NCI-H1092 (cell line): ENCODE measurements at places on chromosomes 3 and 15.
A peak's percentile ranks its signal among the peaks of the same experiment; 100 is the strongest.

DNA sequence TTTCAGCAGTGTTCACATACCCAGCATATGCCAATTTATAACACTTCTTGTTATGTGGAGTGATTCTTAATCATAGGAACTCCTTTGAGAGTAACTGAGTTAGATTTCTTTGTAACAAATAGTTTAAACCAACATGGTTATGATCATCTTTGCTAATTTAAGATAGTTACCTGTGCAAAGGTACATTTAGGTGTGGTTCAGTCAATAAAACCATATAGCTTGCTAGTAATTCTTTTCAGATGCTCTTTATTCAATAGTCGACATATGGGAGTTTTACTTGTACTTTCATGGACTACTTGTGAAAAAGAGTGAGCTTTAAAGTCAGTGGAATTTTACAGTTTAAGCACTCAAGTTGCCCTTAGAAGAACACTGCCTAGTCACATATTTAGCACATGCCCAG, 5.2 kb downstream of the DNAJC13 start:
- DNase-seq = no peak

GRCh38 chr3:107235193-107235927, 141.9 kb upstream of the CCDC54 start:
- DNase-seq = no peak

DNA sequence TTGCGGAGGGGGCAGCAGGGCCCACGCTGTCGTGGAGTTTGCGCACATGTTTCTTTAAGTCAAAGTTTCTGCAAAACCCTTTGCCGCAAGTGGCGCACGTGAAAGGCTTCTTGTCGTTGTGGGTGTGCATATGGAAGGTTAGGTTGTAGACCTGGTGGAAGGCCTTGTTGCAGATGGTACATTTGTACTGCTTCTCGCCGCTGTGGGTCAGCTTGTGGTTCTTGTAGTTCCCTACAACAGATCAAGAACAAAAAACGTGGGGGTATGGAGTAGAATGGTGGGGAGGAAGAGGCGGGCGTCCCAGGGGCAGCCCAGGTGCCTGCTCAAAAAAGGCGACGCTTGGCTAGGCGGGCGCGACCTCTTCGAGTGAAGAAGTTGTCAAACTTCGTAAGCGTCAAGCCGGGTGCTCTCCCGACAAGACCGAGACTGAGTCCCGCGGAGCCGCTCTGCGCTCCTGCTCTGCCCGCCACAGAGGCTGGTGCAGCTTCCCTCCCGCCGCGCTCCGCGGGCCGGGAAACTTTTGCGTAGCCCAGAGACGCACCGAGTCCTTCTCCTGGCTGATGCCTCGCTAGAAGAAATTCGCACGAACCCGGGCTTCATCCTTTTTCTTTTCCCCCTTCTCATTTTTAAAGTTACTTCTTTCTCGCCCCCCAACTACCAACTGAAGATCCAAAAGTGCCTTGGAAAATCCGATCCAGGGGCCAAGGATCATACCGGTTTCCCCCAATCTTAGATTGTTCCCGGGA, 3.1 kb downstream of the FEZF2 start:
- DNase-seq = no peak

DNA sequence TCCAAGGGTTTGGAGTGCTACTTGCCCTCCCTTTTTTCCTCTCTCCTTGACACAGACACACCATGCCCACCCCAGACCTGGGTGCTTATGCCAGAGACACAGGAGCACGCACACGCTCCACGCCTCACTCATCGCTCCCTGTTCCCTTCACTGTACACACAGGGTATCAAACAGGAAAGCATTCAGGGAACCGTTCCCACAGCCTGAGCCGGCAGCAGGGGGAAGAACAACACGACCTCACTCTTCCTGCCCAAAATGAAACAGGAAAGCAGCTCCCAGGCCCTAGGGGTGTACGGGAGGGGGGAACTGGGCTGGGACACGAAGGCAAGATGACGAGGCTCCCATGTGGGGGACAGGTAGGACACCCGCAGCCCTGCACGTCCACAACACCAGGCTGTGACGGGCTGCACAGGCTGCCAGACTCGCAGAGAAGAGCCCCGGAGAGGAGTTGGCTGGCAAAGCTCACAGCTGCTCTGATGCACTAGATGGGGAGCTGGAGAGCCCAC, 11.2 kb downstream of the DLL4 start:
- no peak for DNase-seq

- DNase-seq = no peak
Observed at GRCh38 chr15:66138892-66139590, 114.5 kb downstream of the MEGF11 start.

- no peak for DNase-seq
Observed at GRCh38 chr15:41862515-41863116, 24.0 kb downstream of the PLA2G4B start.

- DNase-seq = no peak
Observed at GRCh38 chr3:14434126-14434497, 31.7 kb downstream of the SLC6A6 start.

- DNase-seq = no peak
Observed at GRCh38 chr15:65824941-65825544, 33.0 kb upstream of the DENND4A start.

DNA sequence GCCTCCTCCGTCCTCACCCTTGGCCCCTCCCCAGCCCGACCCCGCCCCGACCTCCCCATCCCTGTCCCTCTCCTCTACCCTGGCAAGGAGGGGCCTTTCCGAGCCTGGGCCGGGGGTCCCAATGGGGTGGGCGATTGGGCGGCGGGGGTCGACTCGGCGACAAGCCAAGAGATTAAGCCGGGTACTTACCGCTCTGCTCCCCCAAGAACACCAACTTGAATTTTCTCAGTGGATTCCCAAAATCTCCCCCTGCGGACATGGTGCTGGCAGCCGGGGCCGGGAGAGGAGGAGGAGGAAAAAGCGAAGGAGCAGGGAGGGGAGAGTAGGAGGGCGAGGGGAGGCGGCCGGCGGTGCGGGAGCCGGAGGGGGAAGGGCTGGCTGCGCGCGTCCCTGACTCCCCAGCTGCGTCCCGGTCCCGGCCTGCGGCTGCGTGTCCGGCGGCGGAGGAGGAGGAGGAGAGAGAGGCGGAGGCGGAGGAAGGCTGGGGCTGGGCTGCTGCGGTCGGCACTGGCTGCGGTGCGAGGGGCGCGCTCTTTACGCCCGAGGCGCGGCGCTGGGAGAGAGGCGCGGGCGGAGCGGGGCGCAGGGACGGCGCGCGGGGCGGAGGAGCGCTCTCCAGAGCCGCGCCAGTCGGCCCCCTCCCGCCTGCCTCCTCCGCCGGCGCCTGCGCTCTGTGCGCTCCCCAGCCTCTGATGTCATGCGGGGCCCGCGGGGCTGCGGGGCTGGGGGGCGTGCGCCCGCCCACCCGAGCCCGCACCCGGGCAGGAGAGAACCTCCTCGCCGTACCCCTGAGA, at the start of gene RAB6B:
Gene RAB6B, minus strand, starts transcription at position 675 of the 794 bp plus-strand sequence. Its CDS starts 416 bp downstream, at position 259.
- DNase-seq = peak; percentile 48

GRCh38 chr3:29708884-29709283, 428.0 kb downstream of the RBMS3 start:
- DNase-seq = no peak
